CD4-positive, alpha-beta T cell treated with Interleukin-4 for 4 hours (primary cell): ENCODE measurements at places on chromosomes 4 and X.

GRCh38 chrX:40542208-40542607, 38.6 kb upstream of the ATP6AP2 start:
- no peak for DNase-seq

- no peak for DNase-seq
Observed at GRCh38 chr4:133152831-133153481, 3.9 kb downstream of the PCDH10 start.

DNA sequence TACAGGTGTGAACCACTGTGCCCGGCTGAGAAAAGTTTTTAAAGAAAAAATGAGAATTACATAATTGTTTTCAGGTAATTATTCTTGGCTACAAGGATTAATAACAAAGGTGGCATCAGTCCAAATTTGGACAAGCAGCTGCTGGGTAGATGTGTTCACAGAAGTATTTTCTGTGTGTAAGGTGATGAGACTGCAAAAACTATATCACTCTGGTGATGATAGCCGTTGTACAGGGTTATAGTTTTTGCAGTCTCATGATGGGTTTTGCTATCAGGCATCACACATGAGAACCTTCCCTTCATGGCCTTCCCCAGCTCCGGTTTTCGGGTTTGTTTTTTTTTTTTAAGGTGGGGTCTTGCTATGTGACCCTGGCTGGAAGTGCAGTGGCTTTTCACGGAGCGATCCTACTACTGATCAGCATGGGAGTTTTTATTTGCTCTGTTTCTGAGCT, 5.1 kb upstream of the SLC10A3 start:
- DNase-seq = no peak

DNA sequence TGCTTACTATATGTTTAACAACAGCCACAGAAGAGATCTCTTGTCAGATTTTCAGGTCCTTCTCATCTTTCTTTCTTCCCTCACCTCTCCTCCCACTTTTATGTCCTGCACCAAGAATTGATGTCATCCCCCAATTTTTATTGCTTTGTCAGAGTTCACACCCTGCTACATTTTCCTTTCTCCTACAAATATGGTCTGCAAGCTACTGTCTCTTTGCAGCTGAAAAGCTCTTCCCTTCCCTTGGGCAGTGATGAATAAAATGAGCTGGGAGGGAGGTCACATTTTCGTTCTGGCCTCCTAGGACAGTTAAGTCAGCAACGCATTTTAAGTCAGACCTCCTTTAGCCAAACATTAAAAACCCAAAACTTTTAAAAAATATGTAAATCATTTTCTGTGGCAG, 26.7 kb upstream of the VEGFD start:
- no peak for DNase-seq

DNA sequence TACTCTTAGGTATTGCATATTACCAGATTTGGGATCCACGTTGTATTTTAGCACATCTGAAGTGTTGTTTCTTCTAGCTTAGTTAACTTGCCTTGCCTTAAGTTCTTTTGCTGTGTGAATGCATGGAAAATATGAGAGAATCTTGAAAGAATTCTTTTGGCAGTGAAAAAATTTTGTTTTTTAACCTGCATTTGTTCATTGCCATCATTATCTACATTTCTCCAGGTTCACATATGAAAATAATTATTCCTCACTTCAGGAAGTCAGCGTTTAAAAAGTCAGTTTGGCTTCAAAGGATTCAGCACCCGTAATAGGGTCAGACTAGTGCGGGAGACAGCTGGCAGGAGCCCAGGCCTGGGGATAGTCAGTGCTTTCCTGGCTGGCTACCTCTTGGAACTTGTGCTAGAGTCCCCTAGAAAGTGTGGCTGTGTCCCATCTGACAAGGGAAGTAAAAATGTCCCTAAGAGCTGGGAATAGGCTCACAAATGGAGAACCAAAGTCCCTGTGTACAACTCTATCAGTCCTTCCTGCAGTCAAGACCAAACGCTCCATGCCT, 251.9 kb upstream of the KLF3 start:
- no peak for DNase-seq

DNA sequence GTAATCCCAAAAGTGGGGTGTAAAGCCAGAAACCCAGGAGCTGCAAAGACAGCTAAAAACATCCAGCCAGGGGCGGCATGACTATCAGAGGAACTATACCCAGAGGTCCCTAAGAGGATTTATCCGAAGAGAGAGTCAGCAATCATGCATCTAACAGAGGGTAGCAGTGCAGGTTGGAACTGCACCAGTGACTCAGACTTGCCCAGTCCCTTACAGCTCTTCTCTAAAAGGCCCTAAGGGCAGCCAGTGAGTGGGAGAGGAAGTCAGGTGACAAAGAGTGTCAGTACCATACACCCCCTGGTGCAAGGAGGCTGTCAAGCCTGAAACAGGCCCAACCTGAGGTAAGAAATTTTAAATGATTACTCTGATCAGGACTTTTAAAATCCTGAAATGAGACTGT, 88.1 kb downstream of the CAMK2D start:
- peak; percentile 43 for DNase-seq

GRCh38 chr4:81698538-81699296, 227.0 kb upstream of the RASGEF1B start:
- no peak for DNase-seq

- no peak for DNase-seq
Observed at GRCh38 chrX:130523460-130524394, 121.9 kb downstream of the RBMX2 start.

- DNase-seq = no peak
Observed at GRCh38 chr4:77921701-77922100, 59.1 kb downstream of the MRPL1 start.

DNA sequence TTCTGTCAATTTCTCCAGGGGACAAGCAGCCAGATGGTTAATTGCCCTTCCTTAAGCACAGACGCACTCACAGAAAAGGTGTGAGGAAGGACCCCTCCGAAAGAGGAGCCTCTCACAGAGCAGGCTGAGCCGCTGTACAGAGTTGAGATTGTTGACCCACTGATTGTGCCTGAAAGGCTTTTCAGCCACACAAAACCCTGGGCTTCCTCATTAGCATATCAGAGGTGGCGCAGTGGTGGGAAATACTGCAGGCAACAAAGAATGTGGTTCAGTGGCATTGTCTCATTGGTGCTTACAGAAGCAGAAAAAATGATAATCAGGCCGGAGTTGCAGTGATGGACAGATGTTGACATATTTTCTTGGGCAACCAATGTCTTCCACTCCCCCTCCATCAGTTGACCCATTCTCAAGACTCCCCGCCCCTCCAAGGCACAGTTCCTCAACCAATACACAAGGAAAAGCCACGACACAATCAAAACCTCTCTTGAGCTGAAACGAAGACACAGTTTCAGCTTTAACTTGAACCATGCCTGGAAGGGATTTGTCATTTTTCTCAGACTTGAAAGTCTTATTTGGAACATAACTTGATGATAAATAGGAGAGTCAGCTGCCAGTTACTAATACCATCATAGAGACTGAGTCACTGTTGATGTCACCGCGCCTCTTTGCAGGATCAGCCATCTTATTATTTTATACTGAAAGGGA, 53.1 kb downstream of the ATXN3L start:
- no peak for DNase-seq

DNA sequence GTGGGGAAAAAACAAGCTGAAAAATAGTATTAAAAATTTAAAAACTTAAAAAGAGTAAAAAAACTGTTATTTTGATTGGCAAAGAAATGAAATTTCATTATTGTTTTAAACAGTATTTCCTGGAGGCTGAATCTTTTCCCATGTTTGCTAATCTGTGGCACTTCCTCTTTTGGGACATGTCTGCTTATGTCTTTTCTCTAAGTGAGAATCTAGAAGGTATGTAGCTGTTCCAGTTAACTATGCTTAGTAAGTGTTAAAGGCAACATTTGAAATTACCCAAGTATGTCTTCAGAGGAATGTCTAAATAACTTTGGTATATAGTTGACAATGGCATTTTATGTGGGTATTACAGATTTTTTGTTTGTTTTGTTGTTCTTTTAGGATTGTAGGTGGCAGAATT, 81.6 kb upstream of the TBC1D9 start:
- DNase-seq = no peak

GRCh38 chr4:18020145-18020670, 1.3 kb downstream of the LCORL start:
- DNase-seq = no peak

DNA sequence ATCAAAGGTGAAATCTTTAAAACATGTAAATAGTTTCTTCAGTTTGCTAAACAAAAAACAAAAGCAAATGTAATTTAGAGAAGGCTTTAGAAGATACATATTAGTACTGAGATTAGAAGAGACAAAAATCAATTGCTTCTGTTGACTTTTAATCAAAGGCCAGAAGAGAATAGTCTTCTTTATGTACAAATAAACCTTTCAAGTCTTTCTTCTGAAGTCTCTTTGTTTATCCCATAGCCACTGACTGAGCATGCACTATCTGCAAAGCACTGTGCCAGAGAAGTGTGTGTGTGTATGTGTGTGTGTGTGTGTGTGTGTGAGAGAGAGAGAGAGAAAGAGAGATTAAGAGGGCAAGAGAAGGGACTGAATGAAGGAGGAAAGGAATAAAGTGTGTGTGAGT, 198.4 kb downstream of the GLUD2 start:
- DNase-seq = no peak

GRCh38 chr4:75189711-75190335, 256.9 kb downstream of the PARM1 start:
- DNase-seq = no peak
